Activated naive CD4-positive, alpha-beta T cell treated with anti-CD3 and anti-CD28 coated beads, Interleukin-2, amount 50 U/mL, for 72 hours (primary cell): ENCODE measurements at places on chromosomes 6 and 20. TPM values are rescaled to one million over a fixed set of nuclear protein-coding genes. Genes with fewer than 3 reads are reported as not detected.

Gene NRM
- 35.7 TPM for total RNA-seq

Gene TAF4
- 22.0 TPM for total RNA-seq

Gene TMC2
- total RNA-seq: not detected

Gene CST4
- total RNA-seq: not detected

Gene ACTL10
- total RNA-seq: 1.2 TPM

Gene SLC26A8
- total RNA-seq: 0.25 TPM

Gene SRMS
- total RNA-seq: not detected

Gene TMEM181
- total RNA-seq: 11.9 TPM

Gene FERMT1
- not detected for total RNA-seq

Gene C6orf163
- 2.7 TPM for total RNA-seq

Gene NFKBIL1
- total RNA-seq: 39.7 TPM

Gene MAS1
- not detected for total RNA-seq

Gene TRIM26
- total RNA-seq: 41.3 TPM

Gene OR2J3
- not detected for total RNA-seq

Gene RNGTT
- total RNA-seq: 22.3 TPM

Gene ARMC2
- total RNA-seq: 3.3 TPM

Gene PKIB
- total RNA-seq: 1.0 TPM

Gene OPRM1
- not detected for total RNA-seq

Gene ESR1
- total RNA-seq: 0.16 TPM

Gene HDGFL1
- not detected for total RNA-seq

Gene PXMP4
- 10.3 TPM for total RNA-seq
